Muscle of back (tissue), 13 donors: ENCODE measurements at places on chromosomes 3 and 15.

- DNase-seq: no peak
These were observed 72.9 kb downstream of the EPHA3 start for GRCh38 chr3:89180334-89180733.

DNA sequence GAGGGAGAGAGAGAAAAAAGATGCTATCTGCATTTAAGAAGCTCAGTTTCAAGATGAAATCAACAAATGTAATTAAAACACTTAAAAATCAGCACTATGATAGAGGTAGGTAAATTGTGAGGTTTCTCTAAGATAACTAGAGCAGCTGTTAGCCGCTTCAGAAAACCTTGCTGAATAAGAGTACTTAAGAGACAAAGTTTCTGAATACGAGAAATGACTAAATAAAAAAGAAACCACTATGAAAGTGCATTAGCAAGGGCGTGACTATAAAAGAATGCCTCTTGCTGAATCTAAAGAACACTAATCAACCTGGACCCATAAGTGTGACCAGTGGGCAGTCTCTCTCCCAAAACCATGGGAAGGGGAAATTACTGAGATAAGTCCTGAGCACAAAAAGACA lies 41.8 kb downstream of the IQCB1 start:
- DNase-seq: no peak

DNA sequence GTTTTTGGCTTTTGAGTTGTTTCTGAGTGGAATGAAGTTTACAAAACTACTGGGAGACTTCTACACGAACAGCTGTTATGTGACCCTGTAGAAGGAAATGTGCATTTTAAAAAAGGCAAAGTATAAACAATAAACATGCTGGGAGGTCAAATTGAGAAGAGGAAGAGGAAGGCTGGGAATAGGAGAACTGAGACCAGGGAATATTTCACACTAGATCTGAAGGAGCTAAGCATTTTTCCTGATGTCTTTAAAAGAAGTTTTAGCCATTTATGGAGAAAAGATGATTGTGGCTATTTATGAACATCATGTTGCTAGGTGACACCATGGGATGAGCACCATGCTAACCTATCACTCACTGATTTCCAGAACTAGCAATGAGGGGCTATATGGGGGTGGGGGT lies 76.3 kb upstream of the FAM98B start:
- DNase-seq: peak; percentile 65

- DNase-seq: no peak
These were observed 15.2 kb downstream of the ITIH3 start for GRCh38 chr3:52809662-52810377.

- no peak for DNase-seq
These were observed 113.4 kb upstream of the FAM3D start for GRCh38 chr3:58779934-58780333.

DNA sequence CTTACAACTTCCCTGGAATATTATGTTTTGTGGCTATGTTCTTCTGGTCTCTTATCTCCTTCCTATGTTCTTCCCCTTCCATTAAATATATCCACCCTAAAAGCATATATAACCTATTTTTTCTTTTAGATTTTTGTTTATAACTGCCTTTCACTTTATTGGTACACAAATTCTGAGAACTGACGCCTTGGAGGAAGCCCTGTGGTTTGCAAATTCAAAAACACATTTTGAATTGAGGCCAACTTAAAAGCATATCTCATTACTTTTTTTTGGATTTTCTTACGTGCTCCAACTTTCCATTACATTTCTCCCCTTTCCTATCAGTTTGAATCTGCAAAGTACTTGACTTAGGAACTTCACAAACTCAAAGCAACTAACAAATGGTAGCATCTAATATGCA lies 15.3 kb upstream of the COLQ start:
- no peak for DNase-seq

GRCh38 chr3:32180141-32180784 lies 58.2 kb upstream of the CMTM8 start:
- no peak for DNase-seq
